ENCODE measurements at places on chromosomes 11 and 22.

- DNase-seq = no peak
Observed at GRCh38 chr11:102423936-102424335, 28.6 kb downstream of the TMEM123 start.

- no peak for DNase-seq
Observed at GRCh38 chr11:61054513-61054912, 47.8 kb upstream of the CD5 start.

DNA sequence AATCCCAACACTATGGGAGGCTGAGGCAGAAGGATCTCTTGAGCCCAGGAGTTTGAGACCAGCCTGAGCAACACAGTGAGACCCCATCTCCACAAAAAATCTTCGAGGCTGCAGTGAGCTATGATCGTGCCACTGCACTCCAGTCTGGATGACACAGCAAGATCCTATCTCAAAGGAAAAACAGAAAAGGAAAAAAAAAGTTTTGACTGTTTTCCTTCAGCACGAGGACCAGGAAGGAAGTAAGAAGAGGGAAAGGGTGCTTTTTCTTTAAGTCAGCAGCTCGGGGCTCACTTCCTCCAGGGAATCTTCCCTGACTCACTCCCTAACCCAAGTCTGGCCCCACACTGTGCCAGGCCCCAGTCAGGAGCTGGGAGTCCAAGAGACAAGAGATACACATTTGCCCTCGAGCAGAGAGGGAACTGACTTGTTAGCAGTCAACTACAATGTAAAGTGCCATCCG is 14.2 kb downstream of the ARRB1 start:
- no peak for DNase-seq

DNA sequence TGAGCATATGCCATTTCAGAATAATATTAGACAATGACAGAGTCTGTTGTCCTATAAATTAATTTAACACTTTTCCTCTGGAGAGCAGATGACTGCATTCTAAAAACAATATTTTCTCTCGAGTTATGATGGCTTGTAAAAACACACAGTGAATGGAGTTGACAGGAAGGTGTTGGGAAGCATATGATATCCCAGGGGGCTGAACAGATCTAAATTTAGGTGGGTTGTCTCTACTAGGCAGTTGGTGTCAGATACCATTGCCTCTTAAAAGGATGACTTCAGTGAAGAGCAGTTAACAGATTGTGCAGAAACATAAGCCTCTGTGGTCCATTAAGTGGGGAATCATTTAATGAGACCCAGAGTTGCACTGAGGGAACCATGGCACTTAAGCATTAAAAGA is 30.7 kb downstream of the SVIP start:
- DNase-seq = no peak

- no peak for DNase-seq
Observed at GRCh38 chr22:44335903-44336803, 23.4 kb upstream of the SHISAL1 start.

GRCh38 chr22:37492428-37493344 is 6.5 kb upstream of the MFNG start:
- peak; percentile 75 for DNase-seq

DNA sequence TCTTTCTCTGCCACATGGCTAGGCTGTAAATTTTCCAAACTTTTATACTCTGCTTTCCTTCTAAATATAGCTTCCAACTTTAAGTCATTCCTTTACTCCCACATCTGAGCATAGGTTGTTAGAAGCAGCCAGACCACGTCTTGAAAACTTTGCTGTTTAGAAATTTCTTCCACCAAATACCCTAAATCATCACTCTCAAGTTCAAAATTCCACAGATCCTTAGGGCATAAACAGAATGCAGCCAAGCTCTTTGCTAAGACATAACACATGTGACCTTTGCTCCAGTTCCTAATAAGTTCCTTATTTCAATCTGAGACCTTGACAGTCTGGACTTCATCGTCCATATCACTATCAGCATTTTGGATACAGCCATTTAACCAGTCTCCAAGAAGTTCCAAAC is 749.9 kb downstream of the METTL15 start:
- DNase-seq = no peak

DNA sequence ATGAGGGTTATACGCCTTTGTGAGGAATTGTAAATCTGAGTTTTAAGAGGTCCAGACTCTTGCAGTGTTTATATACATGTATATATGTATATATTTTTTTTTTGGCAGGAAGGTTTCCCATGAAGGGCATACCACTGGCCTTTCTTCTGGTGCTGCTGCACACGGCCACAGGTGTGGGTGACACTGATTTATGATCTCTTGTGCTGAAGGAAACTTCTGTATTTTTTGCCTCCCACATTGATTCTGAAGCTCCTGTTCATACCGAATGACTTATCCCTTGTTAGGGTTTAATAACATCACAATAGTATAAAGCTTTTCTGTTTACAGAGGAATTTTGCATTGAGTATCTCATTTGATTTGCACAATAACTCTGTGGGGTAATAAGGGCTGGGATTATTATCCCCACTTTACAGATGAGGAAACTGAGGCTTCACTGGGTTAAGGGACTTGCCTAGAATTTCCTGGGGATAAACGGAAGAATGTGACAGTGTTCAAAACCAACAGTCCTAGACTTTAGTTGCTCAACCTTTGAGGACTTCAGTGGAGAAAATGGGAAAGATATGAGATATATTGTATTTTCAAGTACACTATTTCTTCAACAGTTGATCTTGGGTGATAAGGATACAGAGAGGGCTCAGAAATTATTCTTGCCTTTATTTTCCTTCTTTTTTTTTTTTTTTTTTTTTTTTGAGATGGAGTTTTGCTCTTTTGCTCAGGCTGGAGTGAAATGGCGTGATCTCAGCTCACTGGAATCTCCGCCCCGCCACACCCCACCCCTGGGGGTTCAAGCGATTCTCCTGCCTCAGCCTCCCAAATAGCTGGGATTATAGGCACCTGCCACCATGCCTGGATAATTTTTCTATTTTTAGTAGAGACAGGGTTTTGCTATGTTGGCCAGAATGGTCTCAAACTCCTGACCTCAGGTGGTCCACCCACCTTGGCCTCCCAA is 70.1 kb downstream of the MICAL2 start:
- no peak for DNase-seq

- DNase-seq = no peak
Observed at GRCh38 chr11:75190652-75191329, 39.9 kb downstream of the SLCO2B1 start.

DNA sequence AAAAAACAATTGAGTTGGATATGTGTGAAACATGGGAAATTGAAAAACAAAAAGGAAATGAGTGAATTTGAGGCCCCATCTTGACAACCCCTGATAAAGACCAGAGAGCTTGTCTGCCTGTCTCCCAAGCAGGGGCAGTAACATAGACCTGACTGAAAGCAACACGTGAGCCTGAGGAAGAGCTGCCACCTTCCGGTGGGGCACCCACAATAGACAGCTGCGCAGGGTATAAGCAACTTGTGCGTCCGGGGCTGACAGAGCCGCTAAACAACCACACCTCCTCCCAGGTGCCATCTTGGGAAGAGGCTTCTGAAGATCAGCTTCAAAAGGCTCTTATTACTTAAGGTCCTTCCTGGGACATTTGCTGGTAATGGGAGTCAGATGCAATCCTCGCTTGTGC is 166.8 kb downstream of the NTM start:
- no peak for DNase-seq

DNA sequence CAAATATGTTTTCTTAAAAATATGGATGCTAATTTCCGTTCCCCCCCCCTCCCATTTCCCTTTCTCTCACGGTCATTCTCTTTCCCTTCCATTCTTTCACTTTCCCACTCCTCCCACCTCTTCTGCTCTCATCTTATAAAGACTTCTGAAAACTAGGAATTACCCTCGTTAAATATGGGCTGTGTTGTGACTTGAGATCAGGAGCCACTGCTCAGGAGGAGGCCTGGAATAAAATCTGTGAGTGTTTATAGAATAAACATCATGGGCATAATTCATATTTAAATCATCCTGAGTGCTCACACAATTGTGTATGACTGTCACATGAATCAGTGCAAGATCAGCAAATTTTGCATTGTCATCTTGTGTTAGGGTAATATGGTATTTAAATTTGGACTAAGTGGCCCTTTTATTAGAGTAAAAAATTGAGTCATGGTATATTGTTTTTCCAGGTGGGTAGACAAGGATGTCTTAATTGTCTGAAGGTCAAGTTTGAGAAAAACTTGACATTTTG is 208.0 kb downstream of the DDX10 start:
- DNase-seq = no peak

- DNase-seq = peak; percentile 20
Observed at GRCh38 chr11:14308114-14308896, 50.7 kb downstream of the RRAS2 start.

DNA sequence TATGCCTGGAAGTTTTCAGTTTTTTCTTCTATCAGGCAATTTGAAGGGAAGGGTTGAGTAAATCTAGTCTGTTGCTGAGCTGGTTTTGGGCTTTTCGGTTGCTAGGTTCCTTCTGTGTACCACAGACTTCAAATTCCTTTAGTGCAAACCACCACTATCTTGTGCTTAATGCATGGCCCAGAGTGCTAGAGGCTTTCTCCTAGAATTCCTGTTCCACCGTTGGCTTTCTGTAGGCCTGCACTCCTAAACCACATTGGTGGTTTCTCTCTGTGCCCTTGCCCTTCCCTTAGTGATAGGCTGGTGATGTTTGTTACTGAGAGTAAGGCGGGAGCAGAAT is 47.1 kb upstream of the CTSC start:
- no peak for DNase-seq

- no peak for DNase-seq
Observed at GRCh38 chr22:49197986-49198704, 629.5 kb downstream of the BRD1 start.

GRCh38 chr22:32255726-32256125 is 579 bp upstream of the SLC5A4 start:
- no peak for DNase-seq

DNA sequence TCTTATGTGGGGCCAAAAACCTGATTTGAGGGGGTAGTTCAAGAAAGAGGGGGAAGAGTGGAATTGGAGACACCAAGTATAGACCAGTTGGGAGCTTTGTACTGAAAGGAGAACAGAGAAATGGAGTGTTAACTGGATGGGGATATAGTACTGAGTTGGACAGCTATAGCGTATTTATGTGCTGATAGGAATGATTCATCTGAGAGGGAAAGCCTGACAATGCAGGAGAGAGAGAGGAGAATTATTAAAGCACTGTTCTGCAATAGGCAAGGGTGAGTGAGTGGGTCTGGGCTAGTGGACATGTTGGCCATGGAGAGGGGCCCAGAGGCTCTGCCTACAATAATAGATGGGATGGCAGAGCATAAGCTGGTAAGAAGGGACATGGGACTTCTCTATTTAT is 52.9 kb upstream of the PITPNB start:
- no peak for DNase-seq

GRCh38 chr11:77590194-77590782 is 535 bp downstream of the AQP11 start:
- no peak for DNase-seq

GRCh38 chr11:15557457-15558230 is 442.9 kb downstream of the INSC start:
- DNase-seq = no peak

GRCh38 chr11:33437529-33437928 is 180.3 kb downstream of the HIPK3 start:
- DNase-seq = no peak

GRCh38 chr22:26709617-26710390 is 52.4 kb downstream of the MIAT start:
- DNase-seq = no peak

DNA sequence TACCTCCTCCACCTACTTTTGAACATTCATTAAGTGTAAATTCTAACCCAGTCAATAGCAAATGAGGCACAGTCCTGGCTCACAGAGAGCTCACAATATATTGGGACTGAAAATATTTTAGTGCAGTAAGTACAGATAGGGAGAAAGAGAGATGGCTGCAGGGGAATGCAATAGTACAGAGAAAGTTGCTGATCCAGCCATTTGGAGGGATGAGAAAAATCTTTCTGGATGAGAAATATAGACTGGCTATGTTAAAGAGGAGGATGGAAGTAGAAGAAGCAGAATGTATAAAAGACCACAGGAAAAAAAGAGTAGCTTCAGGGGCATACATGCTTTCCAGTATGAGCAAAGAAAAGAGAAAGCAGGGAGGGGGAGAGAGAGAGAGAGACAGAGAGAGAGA is 3.6 kb upstream of the OR52B6 start:
- DNase-seq = no peak

- peak; percentile 80 for DNase-seq
Observed at GRCh38 chr22:45096256-45096907, 67.3 kb upstream of the NUP50 start.

- no peak for DNase-seq
Observed at GRCh38 chr22:25736378-25737011, 5.5 kb upstream of the MYO18B start.

DNA sequence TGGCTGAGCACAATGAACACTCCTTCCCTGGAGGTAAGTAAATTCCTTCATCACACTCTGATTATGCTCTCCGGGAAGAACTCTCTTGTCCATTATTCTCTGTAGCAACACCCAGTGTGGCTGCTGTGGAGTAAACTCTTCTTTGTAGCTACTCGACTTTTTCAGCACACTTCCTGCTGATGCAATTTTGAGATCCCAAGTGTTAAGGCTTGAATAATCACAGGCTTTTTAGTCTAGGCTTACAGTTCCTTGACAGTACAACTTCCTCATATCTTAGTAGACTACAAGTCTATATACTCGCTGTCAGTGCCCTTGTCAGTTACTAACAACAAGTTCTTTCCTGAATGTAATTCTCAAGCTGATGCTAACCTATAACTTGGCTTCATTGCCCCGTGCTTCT is 301.8 kb upstream of the API5 start:
- no peak for DNase-seq

DNA sequence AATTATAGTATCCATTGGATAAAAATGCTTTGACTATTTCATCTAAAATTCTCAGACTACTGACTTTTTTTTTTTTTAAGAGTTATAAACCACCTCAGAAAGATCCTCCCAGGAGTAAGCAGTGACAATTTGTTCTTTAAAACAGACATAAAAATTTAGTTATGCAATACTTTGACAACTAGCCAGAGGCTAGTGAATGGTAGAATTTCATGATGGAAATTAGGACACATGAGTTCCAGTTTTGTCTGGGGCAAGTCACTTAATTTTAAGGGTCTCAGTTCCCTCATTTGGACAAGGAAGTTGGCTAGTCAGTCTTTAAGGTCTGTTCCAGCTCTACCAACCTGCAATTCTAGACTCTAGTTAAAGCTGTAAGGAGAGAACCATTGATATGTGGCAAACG is 2.9 kb downstream of the IL18 start:
- no peak for DNase-seq

GRCh38 chr11:64268893-64269539 is 15.4 kb downstream of the BAD start:
- DNase-seq = no peak

DNA sequence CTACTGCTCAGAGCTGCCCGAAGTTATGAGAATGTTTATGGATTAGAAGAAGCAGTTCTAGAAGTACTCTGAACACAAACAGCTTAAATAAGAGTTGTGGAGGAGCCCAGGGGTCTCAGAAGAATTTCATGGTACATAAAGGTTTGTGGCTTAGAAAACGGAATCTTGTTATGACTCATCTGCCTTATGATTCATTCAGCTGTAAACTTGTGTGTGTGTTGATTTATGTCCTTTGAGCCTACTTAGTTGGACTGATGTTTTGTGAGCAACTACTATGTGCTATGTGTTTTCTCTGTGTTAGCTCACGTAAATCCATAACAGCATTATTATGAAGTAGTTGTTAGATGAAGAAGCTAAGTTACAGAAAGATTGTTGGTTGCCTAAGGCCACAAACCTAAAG is 203.7 kb downstream of the PGR start:
- DNase-seq = no peak

GRCh38 chr22:35410663-35411034 is 10.7 kb downstream of the MCM5 start:
- DNase-seq = no peak
